Inflammatory macrophage treated with lipopolysaccharide for 4 hours (primary cell): ENCODE measurements at places on chromosomes 2 and 18.

GRCh38 chr2:176127774-176128072, 1.8 kb upstream of the HOXD8 start:
- no peak for DNase-seq

DNA sequence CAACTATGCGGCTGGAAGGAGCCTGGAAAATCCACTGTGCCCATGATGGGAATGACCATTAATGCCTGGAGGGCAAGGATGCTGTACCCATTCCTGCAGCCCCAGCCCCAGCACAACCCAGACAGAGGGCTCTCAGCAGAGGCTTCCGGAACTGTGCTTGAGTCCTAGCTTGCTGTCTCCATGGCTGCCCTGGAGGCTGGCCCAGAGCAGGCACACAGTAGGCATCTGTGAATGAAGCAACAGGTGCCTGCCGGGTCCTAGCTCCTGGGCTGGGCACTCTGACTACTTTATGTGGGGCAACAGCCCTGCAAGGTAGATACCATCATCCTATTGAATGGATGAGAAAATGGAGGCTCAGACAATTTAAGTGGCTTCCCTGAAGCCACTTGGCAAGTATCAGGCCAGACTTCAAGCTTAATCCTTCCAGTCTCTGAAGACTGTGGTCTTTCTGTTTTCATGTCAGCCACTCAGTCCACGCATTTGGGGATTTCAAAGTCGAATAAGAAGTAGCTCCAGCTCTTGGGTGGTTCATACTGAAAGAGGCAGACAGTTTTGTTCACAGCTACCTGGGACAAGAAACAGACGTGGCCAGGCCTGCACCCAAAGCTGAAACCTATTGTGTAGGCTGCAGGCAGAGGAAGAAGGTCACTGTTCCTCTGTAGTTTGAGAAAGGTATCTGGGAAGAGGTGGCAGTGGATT, 237.5 kb downstream of the ZBTB7C start:
- DNase-seq, result no peak

GRCh38 chr2:69642709-69643601, 584 bp downstream of the AAK1 start:
- DNase-seq, result peak; percentile 84

DNA sequence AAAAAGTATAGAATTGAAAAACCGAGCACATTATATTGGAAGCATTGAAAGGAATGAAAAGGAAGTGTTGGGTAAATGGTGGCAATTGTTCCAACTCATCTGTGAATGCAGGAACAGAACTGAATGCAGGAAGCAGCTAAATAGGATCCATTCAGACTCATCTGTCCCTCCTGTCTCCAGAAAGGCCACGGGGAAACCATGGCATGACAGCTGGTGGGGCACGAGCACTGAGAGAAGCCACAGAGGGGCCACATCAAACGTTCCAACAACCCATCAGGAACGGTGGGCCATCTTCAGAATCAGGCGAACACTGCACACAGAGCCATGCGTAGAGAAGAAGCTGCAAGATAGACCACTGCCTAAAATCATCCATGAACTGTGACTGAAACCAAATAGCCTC, 138.5 kb upstream of the SLC35G4 start:
- no peak for DNase-seq

- no peak for DNase-seq
These were observed 177.4 kb downstream of the SMAD2 start for GRCh38 chr18:47752796-47753645.

DNA sequence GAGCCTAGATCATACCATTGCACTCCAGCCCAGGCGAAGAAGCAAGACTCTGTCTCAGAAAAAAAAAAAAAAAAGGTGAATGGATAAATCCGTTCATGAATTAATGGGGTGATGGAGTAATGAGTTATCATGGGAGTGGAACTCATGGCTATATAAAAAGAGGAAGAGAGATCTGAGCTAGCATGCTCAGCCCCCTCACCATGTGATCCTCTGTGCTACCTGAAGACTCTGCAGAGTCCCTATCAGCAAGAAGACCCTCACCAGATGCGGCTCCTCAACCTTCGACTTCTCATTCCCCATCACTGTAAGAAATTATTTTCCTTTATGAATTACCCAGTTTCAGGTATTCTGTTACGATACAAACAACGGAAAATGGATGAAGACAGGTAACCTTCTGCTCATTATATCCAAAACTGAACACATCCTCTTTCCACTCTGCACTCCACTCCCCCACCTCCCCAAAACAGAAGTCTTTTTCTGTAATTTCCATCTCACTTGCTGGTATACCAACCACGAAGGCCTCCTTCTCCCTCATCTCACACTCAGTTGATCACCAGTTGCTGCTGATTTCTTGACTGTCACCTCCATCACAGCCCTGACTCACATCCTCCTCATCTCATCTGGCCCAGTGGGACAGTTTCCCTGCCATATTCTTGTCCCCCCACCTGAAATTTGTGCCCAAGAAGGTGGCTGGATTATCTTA, 8.8 kb downstream of the RETREG2 start:
- no peak for DNase-seq

- DNase-seq, result peak; percentile 89
These were observed 31.6 kb upstream of the CASP10 start for GRCh38 chr2:201151127-201151981.

GRCh38 chr2:76268902-76269620, 558.3 kb upstream of the GCFC2 start:
- DNase-seq, result no peak

- DNase-seq, result peak; percentile 84
These were observed 3.6 kb downstream of the IGFBP2 start for GRCh38 chr2:216636551-216637450.

DNA sequence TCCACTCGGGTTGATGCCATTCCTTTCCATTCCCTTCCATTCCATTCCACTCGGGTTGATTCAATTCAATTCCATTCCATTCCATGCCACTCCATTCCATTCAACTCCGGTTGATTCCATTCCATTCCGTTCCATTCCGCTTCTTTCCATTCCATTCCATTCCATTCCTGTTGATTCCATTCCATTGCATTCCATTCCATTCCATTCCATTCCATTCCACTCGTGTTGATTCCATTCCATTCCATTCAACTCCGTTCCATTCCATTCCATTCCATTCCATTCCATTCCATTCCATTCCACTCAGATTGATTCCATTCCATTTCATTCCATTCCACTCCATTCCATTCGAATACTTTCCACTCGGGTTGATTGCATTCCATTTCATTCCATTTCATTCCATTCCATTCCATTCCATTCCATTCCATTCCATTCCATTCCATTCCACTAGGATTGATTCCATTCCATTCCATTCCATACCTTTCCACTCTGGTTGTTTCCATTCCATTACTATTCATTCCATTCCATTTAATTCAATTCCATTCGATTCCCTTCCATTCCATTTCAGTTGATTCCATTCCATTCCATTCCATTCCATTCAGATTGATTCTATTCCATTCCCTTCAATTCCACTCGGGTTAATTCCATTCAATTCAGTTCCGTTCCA, 1141.8 kb downstream of the RPIA start:
- no peak for DNase-seq

GRCh38 chr18:9135912-9136314, 668 bp upstream of the ANKRD12 start:
- DNase-seq, result no peak

DNA sequence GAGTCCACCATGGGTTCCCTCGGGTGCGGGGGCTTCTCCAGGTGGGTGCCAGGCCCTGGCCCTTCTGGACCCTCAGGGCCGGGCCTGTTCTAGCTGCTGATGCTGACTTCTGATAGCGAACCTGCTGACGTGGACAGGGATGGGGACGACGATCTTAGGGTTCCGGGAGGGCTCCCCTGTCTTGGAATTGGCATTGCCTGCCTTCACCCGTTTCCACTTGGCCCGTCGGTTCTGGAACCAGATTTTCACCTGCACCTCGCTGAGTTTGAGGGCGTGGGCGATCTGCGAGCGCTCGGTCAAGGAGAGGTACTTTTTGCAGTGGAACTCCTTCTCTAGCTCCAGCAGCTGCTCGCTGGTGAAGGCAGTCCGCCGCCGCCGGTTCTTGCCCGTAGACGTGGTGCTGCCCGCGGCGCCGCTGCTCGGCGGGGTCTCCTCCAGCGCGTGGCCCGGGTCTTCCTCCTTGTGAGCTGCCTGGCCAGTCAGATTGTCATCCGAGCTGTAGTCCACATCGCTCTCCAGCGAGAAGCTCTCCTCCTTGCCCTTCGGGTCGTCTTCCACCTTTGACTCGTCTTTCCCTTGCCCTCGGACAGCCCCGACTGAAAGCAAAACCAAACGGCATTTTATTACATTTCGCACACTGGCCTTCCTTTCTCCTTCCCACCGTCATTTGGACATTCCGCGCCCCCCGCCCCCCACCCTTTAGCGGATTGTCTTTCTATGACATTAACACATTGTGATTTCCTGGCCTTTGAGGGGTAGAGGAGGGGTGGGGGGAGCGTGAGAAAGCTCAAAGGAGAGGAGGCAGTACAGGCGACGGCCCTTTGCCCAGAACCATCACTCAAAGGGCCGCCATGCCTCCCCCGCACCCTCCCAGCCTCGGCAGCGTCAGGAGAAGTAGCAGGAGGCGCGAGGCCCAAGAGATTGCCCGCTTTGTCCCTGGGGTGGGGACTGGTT, 2.1 kb downstream of the GBX2 start:
- DNase-seq, result no peak

- no peak for DNase-seq
These were observed 617.0 kb upstream of the CDH2 start for GRCh38 chr18:28793901-28794300.

- no peak for DNase-seq
These were observed 86.9 kb downstream of the RDH14 start for GRCh38 chr2:18473241-18474181.

GRCh38 chr2:14614017-14614416, 18.5 kb upstream of the LRATD1 start:
- DNase-seq, result no peak

DNA sequence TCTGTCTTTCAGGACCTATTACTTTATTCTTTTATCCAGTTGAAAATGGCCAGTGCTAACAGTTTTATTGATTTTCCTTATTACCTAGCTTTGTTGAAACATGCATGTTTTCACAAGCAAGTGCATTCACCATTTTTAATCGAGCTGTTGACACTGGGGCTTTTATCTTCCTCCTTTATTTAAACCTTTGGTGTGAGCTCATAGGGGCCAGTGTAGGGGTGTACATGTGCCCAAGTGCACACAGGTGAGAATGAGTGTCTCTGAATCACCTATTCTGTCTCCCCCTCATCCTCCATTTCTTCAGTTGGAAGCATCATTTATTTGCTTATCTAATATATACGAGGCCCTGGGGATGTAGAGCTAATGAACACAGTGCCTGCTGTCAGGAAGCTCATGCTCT, 199.1 kb downstream of the PRKCE start:
- DNase-seq, result no peak

DNA sequence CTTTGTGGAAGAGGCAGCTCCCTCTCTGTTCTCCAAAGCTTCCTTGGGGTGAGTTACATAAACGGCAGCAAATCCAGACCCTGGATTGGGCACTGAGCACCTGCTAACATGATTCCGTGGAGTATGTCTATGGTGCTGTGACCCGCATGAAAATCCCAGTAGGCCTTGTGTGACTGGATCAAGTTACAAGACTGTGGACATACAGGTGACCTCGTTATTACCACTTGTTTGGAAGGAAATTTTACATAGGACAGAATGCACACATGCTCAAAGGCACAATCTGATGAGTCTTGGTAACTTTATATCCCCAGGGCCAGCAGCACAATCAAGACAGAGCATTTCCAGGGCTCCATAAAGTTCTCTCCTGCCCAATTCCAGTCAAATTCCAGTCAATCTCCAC, 120.2 kb upstream of the OTOS start:
- no peak for DNase-seq

GRCh38 chr2:241953324-241953928, 83.9 kb downstream of the RTP5 start:
- DNase-seq, result no peak

GRCh38 chr18:57759650-57760049, 43.5 kb downstream of the ATP8B1 start:
- DNase-seq, result no peak

- peak; percentile 70 for DNase-seq
These were observed 8.0 kb upstream of the KDM3A start for GRCh38 chr2:86433137-86433536.

- DNase-seq, result no peak
These were observed 140.2 kb downstream of the UBE2E3 start for GRCh38 chr2:181120625-181121024.

- no peak for DNase-seq
These were observed 126.4 kb downstream of the CACNB4 start for GRCh38 chr2:151972241-151973012.

- DNase-seq, result no peak
These were observed 44.4 kb upstream of the BARD1 start for GRCh38 chr2:214853906-214854305.

DNA sequence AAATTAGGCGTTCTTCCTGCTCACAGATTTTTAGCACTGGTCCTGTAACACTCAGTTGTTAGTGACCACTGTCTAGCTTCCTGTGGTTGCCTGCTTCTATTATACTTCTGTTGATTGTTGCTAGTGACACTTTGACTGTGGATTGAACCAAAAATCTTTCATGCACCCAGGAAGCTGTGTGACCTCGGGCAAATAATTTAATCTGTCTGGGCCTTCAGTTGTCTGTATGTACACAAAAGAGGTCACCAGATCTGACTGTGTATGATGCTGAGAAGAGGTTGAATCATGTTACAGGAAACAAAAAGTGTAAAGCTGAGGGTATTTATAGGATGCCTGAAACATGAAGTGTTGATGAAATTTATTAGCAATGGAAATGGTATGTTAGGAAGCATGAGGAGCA, 12.7 kb downstream of the ICOS start:
- DNase-seq, result no peak

GRCh38 chr2:238362626-238363025, 42.3 kb downstream of the TRAF3IP1 start:
- DNase-seq, result no peak

GRCh38 chr2:160453111-160453820, 40.3 kb downstream of the RBMS1 start:
- DNase-seq, result no peak

- no peak for DNase-seq
These were observed 73.1 kb upstream of the DSG1 start for GRCh38 chr18:31244771-31245394.

GRCh38 chr2:203376173-203376572, 48.0 kb downstream of the ABI2 start:
- DNase-seq, result no peak

DNA sequence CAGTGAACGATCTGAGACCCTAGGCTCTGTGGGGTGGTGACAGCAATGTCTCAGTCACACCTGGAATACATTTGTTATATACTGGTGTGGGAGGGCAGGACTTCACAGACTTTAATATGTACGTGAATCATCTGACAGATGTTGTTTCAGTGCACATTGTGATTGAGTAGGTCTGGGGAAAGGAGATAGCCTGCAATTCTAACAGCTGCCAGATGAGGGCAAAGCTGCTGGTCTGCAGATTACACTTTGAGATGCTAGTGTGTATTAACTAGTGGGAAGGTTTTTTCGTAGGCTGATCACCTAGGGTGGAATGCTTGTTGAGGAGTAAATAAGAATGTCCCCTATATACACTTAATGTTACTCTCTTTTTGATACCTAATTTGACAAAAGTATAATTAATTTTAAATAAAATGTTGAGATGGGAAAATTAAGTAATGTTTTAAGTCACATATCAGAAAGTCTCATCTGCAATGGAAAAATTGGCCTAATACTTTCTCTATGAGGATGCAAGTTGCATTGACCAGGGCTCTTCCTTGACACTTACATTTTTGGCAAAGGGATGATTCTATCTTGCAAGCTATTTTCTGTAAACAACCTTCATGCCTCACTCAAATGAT, 496.9 kb upstream of the HNMT start:
- DNase-seq, result peak; percentile 7

GRCh38 chr2:30225131-30225762, 6.1 kb upstream of the LBH start:
- DNase-seq, result peak; percentile 63

GRCh38 chr2:213306316-213306942, 22.2 kb downstream of the SPAG16 start:
- DNase-seq, result no peak
